ENCODE measurements at places on chromosomes 12 and 14.

GRCh38 chr12:57151741-57152630 lies 4.6 kb upstream of the LRP1-AS start:
- peak; percentile 64 for DNase-seq

DNA sequence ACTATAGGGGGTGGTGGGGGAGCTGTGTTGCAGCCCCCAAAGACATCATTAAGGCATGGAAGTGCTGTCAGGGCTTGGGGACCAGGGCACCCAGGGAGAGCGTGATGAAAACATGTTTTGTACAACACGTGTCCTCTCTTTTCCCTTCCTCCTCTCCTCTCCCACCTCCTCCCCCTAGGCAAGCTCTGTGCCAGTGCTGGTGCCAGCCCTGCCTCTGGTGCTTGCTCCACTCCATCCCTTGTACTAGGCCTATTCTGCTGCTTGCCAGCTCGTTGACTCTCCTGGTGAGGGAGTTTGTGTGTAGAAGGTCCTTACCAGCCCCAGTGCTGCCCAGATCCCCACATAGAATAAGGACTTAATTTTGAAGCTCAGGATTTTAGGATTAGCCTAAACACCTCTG lies 3.2 kb upstream of the RARG start:
- no peak for DNase-seq

GRCh38 chr12:51846911-51847642 lies 1.4 kb downstream of the FIGNL2 start:
- no peak for DNase-seq

GRCh38 chr14:23294734-23295561 lies 7.7 kb downstream of the PPP1R3E start:
- DNase-seq: peak; percentile 74

GRCh38 chr12:113794774-113795173 lies 171.4 kb downstream of the RBM19 start:
- no peak for DNase-seq

DNA sequence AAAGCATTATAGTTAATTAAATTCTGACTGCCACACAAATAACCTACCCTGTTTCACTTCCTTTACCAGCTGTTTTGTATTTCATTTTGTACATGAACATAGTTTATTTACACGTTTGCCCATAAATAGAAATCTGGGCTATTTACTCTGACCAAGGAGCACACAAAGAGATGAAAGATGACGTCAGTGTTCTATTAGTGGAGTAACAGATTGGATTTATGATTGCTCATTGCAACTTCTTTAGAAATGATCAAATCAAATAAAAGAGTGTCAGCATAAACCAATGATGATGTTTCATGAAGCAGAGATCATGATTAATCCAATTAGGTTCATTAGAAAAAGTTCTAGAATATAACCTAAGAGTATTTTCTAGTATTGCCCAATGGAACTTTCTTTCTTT lies 12.0 kb upstream of the RTL1 start:
- no peak for DNase-seq

DNA sequence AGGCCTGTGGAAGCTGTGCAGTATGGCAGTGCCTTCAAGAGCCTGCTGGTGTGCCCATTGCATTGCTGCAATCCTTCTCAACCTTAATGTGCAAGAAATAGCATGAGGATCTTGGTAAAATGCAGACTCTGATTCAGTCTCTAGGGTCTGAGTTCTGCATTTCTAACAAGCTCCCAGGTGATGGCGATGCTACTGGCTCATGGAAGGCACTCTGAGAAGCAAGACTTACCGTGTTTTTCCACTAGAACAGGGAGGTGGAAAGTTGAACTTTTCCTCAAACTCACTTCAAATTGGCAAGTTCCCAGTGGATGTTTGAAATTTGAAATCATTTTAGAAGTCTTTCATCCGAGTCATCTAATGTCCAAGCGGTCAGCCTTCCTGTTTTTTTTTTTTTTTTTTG lies 55.5 kb downstream of the MYRFL start:
- DNase-seq: no peak

DNA sequence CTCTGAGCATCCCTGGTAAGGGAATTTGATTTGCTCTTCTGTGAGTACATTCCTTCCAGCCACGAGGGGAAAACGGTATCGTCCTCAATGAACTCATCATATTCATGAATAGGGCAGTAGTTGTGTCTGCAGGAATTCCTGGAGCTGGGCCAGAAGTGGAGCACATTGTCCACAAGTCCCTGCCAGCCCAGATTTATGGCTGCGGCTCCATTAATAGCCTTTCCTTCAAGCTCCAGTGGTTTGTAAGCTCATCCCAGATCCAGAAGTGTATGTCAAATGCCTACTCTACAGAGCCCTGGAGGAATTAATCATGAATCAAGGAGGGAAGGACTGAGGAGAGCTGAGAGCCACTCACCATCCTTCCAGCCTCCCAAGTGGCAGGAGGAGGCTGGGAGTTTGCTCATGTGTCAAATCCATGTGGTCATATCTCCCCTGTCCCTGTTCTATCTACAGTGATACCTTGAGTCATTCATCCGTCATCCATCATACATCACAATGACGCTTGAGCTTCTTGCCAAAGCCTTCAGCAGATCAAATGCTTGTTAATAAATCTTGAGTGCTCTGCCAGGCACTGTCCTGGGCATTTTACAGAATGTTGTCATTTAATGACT lies 65.5 kb downstream of the SVOP start:
- DNase-seq: no peak

DNA sequence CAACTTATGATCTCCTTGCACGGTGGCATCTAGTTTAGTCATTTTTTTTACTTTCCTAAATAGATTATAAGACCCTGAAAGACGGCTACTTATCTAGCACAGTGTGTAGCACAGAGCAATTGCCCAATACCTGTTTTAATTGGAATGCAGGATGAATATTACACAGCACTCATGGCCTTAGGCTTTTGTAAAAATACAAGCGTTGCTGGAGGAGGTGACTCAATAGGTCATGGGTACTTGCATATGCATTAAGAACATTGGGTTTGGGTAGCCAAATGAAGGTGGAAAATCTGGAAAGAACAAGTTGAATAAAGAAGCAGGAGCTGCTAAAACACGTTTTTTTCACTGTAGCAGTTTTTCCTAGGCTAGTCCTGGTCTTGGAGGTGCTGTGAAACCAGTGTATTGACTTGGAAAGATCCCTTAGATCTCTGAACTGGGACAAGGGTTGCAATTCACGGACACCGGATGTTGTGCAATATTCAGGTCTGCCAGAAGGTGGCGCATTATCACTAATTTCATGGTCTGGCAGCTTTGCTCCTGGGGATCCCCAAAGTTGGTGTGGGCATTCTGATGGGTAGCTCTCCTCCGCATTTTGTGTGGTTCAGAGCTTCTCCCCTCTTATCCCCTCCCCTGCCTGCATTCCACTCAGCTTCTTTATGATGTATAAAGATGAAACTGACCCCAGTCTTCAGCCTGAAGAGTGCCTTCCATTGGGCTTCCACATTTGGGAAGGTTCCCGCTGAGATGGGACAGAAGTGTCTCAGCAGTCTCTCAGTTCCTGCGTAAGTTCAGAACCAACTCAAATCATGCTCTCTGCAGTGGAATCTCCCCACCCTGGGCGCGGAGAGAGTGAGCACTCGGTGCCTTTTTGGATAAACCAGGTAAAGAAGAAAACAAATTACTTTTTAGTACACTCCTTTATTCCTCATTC lies 278.3 kb downstream of the NRXN3 start:
- DNase-seq: peak; percentile 67

DNA sequence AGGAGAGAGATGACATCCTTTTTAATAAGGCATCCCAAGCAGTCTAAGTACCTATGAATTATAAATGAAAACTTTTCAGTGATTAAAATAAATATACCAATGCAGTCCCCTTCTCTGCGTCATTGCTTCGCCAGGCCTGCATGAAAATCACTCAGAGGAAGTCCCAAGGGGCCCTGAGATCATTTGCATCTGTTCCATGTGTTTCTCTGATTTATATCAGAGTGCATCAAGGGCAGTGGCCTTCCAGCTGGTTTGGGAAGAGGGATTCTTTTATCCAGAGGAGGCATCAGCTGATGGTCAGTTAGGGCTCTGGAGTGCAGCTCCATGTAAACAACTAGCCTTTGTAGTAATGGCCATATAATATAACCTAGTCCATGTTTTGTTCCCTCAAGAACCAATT lies 210.1 kb downstream of the RGS6 start:
- DNase-seq: no peak

GRCh38 chr12:78799649-78800048 lies 64.9 kb upstream of the SYT1 start:
- no peak for DNase-seq

DNA sequence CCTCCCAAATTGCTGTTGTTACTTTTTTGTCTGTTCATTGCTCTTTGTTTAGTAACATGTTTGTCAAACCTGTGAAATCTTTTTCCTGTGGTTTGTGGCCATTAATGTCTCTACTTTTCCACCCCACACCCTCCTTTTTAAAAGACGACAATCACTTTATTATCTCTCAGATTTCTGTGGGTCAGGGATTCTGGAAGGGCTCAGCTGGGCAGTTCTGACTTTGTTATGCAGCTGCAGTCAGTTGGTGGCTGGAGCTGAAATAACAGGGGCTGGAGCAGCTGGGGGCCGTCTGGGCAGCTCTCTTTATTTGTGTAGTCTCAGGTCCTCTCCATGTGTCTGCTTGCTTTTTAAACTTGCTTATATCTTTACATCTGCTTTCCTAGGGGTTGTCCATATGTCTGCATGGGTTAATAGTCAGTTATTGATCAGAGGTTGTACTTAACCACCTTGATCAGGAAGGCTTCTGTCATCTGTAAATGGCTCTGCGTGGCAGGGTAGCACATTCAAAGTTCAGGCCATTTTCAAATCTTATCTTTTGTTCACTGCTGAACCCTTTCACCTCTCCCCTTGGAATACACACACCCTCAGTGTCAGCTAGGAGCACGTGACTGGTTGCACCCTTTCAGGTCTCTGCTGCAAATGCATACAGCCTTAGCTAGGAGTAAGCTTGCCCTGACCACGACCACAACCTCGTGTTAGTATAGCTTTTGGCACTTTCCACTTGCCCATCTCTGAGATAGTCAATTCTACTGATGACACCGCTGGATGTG lies 27.9 kb downstream of the BORCS5 start:
- DNase-seq: no peak

DNA sequence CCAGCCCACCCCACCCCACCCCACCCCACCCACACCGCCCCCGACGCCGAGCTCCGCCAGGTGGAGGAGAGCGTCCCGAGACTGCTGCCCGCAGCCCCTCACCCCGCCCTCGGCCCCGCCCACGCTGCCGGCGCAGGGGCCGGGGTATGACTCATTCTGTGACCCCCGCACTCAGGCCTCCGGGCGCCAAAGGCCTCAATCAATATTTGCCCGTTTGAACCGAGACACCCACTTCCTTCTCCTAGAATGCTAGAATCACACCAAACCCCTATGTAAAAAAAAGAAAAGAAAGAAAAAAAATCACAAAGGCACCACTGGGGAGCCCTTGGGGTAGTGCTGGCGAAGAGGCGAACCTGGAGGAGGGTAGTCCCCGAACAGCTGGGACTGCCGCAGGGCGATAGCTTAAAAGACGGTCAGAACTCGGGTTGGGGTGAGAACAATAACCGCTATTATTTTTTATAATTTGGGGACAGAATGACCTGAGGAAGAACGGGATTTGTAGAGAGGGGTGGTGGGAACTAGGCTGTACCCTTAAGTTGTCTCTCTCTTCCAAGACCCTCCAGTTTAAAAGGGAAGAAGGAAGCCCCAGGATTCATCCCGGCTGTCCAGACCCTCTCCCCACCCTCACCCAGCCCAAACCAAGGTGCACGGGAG lies 894 bp downstream of the KRT8 start:
- DNase-seq: peak; percentile 13

DNA sequence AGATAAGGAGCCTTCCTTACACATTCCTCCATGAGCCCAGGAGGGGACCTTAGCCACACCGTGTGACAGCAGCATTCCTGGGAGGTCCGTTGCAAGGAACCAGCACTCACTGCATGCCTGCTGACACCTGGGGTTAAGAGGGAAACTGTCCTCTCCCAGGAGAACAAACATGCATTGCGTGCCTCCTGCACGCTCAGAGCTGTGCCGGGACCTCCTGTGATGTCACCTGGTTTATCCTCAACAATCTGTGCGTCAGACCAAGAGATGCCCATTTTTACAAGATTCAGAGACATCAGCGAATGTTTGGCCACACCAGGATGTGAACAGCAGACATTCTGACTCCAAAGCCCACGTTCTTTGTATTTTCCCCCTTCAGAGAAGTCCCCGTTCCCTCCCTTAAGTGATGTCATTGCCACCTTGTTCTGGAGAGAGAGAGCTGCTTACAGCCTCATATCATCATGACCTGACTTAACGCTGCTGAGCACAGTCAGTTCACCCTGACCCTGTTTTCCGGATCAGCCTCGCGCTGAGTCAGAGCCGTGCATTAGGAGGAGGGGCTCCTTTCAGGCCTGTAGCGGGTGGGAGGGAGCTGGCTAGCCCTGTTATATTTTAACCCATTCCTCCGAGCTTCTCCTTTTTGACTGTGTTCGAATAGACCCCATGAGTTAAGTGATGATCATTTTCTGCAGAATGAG lies 36.2 kb downstream of the TMEM120B start:
- peak; percentile 90 for DNase-seq

- no peak for DNase-seq
Observed at GRCh38 chr14:58713677-58714076, 75.9 kb downstream of the DACT1 start.

GRCh38 chr12:82745063-82745674 lies 58.5 kb downstream of the TMTC2 start:
- DNase-seq: no peak

DNA sequence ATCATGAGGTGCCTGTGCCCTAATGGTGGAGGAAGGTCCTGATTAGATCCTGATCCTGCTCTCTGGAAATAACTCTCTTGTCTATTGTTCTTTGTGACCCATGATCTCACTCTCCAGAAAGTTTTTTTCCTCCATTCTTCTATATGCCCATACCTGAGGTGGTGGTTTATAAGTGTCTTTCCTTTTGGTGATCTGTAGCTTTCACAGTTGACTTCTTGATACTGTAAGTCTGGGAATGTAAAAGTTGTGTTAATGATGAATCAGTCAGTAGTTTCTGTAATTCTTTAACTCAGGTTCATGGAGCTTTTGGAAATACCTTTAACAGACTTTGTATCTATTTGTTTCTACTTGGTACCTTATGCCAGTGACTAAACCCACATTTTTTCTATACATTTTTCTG lies 444.0 kb upstream of the FLRT2 start:
- DNase-seq: no peak

GRCh38 chr14:81485372-81485771 lies 48.3 kb downstream of the SEL1L start:
- DNase-seq: no peak

- no peak for DNase-seq
Observed at GRCh38 chr14:99891266-99891665, 98.1 kb downstream of the EML1 start.

GRCh38 chr12:113161415-113162016 lies 12.0 kb downstream of the CFAP73 start:
- no peak for DNase-seq

DNA sequence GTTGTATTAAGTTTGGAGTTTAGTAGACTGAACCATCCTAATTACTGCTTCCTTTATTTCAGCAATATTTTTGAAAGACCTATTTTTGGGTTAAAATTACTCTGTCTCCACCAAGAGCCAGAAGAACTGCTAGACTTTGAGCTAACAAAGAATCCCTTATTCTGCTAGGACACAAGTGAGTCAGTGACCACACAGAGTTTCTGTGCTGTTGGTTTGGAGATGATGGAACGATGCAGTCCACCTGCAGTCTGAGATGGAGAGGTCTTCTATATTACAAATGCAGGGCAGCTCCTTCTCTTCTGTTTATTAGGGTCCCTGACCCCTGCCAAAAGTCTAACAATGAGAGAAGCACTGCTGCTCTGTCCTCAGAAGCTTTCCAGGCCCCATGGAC lies 6.7 kb upstream of the STXBP6 start:
- no peak for DNase-seq
